ENCODE measurements at places on chromosomes 12 and 14.

GRCh38 chr12:13061377-13061776, 17.2 kb downstream of the FAM234B start:
- no peak for DNase-seq

GRCh38 chr14:40119765-40120164, 687.5 kb upstream of the FBXO33 start:
- DNase-seq = no peak

GRCh38 chr12:123659996-123660727, 10.8 kb upstream of the TCTN2 start:
- no peak for DNase-seq

DNA sequence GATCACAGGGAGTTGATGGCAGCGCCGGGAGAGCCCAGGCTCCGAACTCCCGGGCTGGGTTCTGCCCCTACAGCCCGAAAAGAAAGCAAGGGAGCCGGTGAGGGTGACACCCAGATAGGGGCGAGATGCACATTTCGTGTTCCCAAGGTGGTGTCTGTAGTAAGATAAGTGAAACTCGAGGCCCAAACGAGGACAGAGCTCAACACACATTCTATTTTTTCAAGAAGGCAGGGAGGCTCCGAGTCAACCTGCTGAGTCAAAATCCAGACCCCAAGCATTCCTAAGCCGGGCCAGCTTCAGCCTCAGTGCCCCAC, 24.2 kb upstream of the YY1 start:
- no peak for DNase-seq

DNA sequence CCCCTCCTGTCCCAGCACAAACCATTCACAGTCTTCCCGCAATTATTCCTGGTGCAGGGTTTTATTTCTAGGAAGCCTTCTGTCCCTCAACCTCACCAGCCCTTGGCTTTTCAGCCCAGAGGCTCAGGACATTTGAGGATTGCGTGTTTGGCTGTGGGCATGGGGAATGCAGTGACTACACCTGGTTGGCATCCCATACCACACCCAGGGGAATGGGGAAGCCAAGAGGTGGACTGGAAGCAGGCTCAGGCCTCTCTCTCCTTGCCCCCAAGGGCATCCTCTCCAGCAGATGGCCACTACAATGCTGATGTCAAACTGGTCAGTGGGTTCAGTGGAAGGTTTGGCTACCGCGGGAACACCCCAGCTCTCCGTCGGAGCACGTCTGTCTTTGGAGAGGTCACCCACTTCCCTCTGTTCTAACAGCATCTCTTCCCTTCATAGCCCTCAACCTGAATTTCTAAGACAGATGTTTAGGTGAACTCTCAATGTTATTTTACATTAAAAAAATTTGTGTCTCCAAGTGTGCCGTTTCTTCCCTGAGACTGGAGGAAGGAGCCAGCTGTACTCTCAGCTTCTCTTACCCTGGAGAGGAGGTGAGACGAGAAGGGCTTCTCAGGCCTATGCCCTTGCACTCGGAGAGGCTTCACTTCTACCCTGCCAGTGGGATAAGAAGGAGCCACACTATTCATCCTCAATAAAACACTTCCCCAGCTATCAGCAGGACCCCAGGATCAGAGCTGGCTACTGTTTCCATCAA, 35.5 kb downstream of the DCAF4 start:
- no peak for DNase-seq

GRCh38 chr14:30443368-30444007, 115.5 kb upstream of the G2E3 start:
- no peak for DNase-seq

GRCh38 chr12:113253532-113254285, 32.4 kb downstream of the TPCN1 start:
- DNase-seq = no peak

- no peak for DNase-seq
Measured at GRCh38 chr14:51977075-51977474, 12.3 kb upstream of the RTRAF start.

DNA sequence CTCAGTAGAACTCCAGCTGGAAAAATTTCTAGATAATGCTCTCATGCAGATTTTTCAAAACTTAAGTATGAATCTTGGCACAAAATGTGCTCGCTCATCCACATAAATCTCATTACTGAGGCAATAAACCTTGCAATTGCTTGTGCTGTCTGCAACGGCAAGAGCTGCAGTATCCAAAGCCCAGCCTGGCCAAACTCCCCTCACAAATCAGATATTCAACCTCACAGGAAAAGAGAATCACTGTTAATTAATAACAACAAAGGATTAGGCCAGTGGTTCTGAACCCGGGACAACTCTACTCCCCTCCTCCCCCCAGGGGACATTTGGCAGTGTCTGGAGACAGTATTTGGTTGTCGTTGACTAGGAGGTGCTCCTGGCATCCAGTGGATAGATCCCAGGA, 19.2 kb upstream of the CORO1C start:
- no peak for DNase-seq

DNA sequence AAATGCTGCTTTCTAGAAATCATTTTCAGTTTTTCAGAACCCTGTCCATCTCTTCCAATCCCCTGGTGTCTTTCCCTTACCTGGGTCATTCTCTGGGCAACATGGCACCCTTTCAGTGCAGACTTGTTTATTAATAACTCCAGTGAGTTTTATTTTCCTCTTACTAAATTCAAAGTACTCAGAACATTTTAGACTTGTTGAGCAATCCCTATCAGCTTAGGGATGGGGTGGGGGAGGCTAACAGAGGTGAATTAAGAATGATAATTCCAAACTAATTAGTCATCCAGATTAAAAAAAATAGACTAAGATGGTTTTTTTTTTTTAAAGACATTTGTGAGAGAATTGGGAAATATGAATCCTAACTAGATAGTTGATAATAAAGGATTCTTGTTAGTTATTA, 10.7 kb downstream of the GPRC5A start:
- DNase-seq = no peak

GRCh38 chr14:63598807-63599206, 42.9 kb downstream of the WDR89 start:
- no peak for DNase-seq

DNA sequence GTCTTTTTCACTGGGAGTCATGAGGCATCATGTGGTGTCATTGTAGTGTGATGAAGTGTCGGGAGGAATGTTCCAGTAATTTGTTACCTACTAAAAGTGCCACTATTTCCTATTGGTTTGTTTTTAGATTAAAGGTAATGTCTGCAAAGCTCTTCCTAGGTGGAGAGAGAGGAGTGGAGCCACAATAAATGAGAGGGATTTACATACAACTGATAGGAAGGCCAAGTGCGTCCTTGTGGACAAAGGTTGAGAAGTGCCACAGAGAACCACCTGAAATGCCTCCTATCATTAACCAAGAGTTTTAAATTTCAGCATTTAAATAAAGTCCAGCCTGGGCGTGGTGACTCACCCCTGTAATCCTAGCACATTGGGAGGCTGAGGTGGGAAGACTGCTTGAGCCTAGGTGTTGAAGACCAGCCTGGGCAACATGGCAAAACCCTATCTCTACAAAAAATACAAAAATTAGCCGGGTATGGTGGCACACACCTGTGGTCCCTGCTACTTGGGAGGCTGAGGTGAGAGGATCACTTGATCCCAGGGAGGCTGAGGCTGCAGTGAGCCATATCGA, 2.5 kb upstream of the SNX6 start:
- no peak for DNase-seq

DNA sequence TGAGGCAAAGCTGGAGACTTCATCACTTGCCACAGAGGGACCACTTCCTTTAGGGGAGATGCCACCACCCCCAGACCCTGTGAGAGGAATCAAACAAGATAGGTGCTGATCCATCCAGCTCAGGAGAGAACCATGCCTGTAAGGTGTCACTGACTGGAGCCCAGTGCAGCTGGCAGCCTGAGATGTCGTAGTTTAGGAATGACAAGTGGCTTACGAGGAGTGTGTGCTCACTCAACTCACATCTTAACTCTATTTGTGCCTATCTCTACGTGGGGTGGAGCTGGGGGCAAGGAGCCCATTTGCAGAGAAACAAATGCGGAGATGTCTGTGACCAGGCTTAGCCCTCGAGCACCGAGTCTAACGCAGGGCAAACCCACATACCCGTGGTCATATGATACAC, 25.8 kb downstream of the CHFR start:
- DNase-seq = no peak

- DNase-seq = no peak
Measured at GRCh38 chr12:55036326-55037115, 16.7 kb downstream of the NEUROD4 start.

GRCh38 chr12:112386726-112387125, 4.5 kb upstream of the HECTD4 start:
- DNase-seq = no peak

DNA sequence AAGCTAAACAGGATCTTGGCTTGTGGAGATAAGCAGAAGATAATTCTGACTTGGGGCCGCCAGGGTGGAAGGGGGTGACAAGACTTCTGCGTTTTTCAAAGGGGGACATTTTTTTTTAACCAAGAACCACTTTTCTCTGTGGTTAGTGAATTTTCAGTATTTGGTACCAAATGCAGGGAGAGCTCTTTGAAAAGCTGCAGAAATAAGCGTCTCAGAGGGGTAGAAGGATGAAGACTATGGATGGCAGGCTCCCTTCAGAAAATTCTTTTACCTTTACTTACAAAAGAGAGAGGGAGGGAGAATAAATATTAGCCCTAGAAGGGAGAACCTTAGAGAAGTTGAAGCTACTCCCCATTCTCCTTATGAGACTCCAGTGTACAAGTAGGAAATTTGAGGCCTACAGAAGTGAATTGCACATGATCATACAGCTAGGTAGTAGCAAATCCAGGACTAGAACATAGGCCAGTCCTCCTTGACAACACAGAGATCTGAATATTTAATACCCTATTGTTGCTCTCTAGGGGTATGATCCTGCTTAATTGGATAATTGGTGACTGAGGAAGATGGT, 840 bp downstream of the MRPL52 start:
- no peak for DNase-seq

- no peak for DNase-seq
Measured at GRCh38 chr14:94773061-94773648, 3.2 kb upstream of the GSC start.

DNA sequence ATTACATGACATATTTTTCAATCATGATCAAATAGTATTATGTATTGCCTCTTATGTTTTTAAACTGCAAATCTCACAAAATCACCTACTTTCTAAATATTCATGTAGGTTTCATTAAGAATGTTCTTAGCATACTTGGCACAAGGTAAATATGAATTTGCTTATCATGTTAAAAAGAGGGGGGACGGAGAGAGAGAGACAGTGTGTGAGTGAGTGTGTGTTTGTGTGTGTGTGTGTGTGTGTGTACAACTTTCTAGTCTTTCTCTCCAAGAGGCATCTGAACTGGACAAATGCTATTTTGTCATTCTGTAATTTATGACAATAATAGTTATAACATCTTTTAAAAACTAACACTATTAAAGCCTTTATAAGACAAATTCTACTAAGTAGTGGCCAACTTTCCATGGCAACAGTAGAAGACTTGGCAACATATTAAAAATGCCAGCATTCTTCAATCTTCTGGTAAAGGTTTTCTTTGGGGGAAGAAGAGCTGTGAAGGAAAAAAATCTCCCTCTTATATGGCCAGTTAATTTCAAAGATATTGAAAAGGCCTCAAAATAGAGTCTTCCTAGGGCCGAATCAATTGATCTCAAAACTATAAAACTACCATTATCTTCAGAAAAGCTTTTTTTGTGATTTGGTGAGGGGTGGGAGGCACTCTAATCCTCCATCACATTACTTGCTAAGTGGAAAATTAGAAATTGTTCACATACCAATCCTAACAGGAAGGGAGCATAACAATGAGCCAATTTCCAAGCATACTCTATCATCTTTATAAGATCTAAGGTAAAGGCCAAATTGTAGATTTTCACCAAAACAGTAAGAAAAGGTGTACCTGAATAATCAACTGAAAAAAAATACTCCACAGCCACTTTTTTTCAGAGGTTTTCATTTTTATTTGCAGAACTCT, 28.2 kb downstream of the CDK17 start:
- DNase-seq = no peak

- no peak for DNase-seq
Measured at GRCh38 chr12:117024961-117025480, 74.2 kb downstream of the TESC start.

DNA sequence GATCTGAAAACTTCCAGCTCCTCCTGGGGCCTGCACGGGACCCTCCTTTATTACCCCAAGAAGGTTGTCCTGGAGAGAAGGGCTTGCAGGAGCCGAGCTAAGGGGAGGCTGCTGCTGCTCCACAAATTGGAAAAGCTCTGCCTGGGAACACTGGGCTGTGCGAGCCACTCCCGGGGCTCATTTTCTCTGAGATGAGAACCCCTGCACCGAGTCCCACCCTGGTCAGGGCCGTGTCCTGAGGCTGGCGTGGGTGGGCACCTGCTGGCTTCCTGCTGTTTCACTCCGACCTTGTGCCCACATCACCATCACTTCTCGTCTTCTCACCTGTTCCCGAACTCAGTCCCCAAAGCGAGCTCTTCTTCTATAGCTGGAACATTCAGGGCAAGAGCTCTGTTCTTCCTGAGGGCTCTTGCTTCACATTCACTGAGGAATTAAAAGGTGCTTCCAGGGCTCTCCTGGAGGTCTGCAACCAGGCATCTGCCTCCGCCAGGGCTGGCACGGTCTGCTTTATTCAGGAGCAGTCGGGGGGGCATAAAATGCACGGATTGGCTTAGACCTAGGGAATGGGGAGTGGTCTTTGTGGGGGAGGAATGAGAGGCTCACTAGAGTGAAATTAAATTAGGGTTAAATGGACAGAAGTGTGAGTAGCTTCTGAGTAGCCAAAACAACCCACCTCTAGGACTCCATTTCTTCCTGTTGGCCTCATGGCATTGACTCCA, 98.5 kb downstream of the ADGRD1 start:
- DNase-seq = no peak

GRCh38 chr12:56330936-56331490, 2.8 kb downstream of the PAN2 start:
- DNase-seq = no peak

DNA sequence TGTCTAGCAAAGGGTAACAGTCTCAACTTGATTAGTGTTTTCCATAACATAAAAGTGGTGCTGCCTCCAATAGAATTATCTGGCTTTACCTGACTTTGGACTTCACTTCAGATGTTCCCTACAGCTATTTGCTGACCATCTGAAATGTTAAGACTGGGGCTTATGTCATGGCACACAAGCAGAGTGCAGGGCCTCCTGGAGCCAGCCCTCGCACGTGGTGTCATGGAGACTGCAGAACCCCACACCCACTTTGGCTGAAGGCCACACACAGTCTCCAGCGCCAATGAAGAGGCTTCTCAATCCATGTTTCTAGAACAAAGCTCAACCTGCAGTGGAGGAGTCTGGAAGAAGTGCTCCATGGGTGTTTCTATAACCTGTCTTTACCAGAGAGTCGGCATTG, 169.6 kb upstream of the FRMD6 start:
- no peak for DNase-seq

Data from frontal cortex (tissue), 4 donors.